ENCODE measurements at places on chromosomes 5 and 9. TPM values are rescaled to one million over a fixed set of nuclear protein-coding genes. Genes with fewer than 3 reads are reported as not detected.

MARCOL gene
- total RNA-seq, result not detected

GRCh38 chr5:67206461-67206860 lies 9.9 kb upstream of the CD180 start:
- no peak overlapping the region for H3K4me3 ChIP-seq
- no peaks in the 10 kb centered on the region for H3K36me3 ChIP-seq
- H3K27ac ChIP-seq, result peak overlapping the region; percentile 77
- H3K27me3 ChIP-seq, result no peaks in the 10 kb centered on the region

TLR4 gene
- 15.4 TPM for total RNA-seq

GRCh38 chr9:133102190-133103021 lies 18.6 kb downstream of the RALGDS start:
- no peak overlapping the region for H3K4me3 ChIP-seq
- H3K27me3 ChIP-seq, result no peaks in the 10 kb centered on the region
- H3K36me3 ChIP-seq, result peaks cover 91% of the 10 kb centered on the region
- no peak for DNase-seq

DNA sequence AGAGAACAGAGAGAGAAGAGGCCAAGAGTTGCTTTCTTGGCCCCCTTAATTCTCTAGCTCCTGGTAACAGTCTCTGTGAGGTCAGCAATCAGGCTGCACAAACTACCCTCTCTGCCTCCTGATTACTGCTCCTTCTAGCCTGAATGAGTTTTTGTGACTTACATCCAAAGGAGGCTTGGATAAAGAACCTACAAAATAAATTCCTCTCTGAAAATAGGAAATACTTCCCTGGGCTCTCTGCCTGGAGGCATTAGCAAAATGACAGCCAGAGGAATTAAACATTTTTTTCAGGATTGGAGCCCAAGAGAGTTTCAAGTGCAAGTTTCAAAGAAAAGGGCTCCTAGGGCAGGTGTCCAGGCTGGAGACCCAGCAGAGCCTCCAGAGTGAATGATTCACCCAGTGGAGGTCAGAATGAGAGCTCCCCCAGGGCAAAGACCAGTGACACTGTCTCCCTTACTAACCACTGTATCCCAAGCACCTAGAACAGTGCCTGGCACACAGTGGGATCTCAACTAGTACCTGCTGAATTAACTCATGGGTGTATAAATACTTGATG lies 162.5 kb downstream of the SPOCK1 start:
- DNase-seq, result no peak
- H3K27ac ChIP-seq, result no peak overlapping the region

DNA sequence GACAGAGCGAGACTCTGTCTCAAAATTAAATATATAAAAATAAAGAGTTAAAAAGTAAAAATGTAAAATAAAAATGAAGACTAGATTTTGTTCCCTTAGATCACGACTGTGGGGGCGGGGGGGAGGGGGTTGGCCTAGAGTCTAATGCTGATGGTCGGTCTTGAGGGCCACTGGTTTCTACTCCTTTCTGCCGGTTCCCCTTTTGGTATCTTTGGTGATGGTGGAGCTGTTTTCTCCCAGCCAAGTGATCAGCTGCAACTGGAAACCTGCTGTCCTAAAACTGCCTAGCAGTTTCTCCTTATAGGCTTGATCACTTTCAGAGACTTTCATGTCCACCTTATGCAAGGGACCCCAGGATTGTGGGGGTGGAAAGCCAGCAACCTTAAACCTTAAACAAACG lies 1.1 kb downstream of the SRD5A1 start:
- no peak for DNase-seq
- peak overlapping the region; percentile 87 for H3K4me3 ChIP-seq
- H3K36me3 ChIP-seq, result peaks cover 14% of the 10 kb centered on the region
- no peak overlapping the region for H3K27ac ChIP-seq
- no peaks in the 10 kb centered on the region for H3K27me3 ChIP-seq

DNA sequence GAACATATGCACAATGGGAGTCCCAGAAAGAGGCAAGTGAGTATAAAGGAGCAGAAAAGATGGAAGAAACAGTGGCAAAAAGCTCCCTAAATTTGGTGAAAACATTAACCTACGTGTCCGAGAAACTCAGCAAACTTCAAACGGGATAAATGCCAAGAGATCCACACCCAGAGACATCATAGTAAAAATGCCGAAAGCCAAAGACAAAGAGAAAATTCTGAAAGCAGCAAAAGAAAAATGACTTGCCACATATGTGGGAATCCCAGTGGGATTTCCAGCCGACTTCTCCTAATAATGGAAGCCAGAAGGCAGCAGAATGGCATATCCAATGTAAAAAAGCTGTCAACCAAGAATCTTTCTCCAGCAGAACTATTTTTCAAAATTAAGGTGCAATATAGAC lies 101.2 kb downstream of the ADAMTS2 start:
- no peak for DNase-seq
- H3K4me1 ChIP-seq, result no peaks in the 10 kb centered on the region
- no peaks in the 10 kb centered on the region for H3K27me3 ChIP-seq
- no peaks in the 10 kb centered on the region for H3K36me3 ChIP-seq

DNA sequence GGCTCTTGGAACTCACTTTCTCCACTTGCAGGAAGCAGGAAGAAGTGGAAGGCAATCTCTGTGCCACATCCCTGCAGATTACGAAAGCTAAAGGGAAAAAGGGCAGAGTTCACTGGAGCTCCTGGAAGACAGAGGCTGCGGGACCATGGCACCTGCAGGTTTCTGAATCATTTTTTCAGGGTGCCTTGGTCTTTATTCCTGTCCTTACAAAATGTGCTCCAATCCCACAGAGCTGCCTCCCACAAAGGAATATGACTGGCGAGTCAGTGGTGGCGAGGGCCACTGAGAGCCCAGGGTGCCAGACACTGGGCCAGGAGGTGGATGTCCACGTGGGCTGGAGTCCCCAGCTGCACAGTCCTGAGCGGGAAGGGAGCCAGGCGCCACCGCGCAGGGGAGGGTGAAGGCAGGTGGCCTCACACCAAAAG lies 183.0 kb downstream of the FANCC start:
- H3K27me3 ChIP-seq, result no peaks in the 10 kb centered on the region
- H3K4me1 ChIP-seq, result no peaks in the 10 kb centered on the region
- no peak overlapping the region for H3K4me3 ChIP-seq
- H3K27ac ChIP-seq, result no peak overlapping the region
- H3K36me3 ChIP-seq, result no peaks in the 10 kb centered on the region

LCN10 gene
- not detected for total RNA-seq

SYK gene
- total RNA-seq, result 104 TPM

GRCh38 chr5:39337252-39337915 lies 26.9 kb downstream of the C9 start:
- H3K27ac ChIP-seq, result no peak overlapping the region
- H3K4me3 ChIP-seq, result no peak overlapping the region
- H3K36me3 ChIP-seq, result no peaks in the 10 kb centered on the region

KLHL3 gene
- 11.2 TPM for total RNA-seq

- no peaks in the 10 kb centered on the region for H3K36me3 ChIP-seq
- no peak for DNase-seq
- H3K27ac ChIP-seq, result no peak overlapping the region
Measured at GRCh38 chr9:122168356-122168755, 8.6 kb downstream of the MORN5 start.

- H3K4me1 ChIP-seq, result peaks cover 8% of the 10 kb centered on the region
- no peak for DNase-seq
- no peak overlapping the region for H3K4me3 ChIP-seq
Measured at GRCh38 chr5:55597014-55597981, 62.5 kb upstream of the PLPP1 start.

IZUMO3 gene
- not detected for total RNA-seq

OR1Q1 gene
- total RNA-seq, result not detected

DNAI1 gene
- not detected for total RNA-seq

GRCh38 chr5:149762958-149763630 lies 33.0 kb downstream of the PPARGC1B start:
- no peaks in the 10 kb centered on the region for H3K4me1 ChIP-seq
- H3K36me3 ChIP-seq, result no peaks in the 10 kb centered on the region
- no peak overlapping the region for H3K27ac ChIP-seq
- DNase-seq, result no peak

DAB2 gene
- 53.8 TPM for total RNA-seq

PLCXD3 gene
- total RNA-seq, result not detected

GRCh38 chr9:19665146-19665863 lies 123.5 kb downstream of the SLC24A2 start:
- no peaks in the 10 kb centered on the region for H3K27me3 ChIP-seq
- no peak overlapping the region for H3K4me3 ChIP-seq
- H3K27ac ChIP-seq, result no peak overlapping the region
- no peaks in the 10 kb centered on the region for H3K36me3 ChIP-seq
- DNase-seq, result no peak
- H3K4me1 ChIP-seq, result no peaks in the 10 kb centered on the region

GRCh38 chr9:98552331-98552730 lies 156.4 kb downstream of the GABBR2 start:
- H3K4me3 ChIP-seq, result no peak overlapping the region
- no peak overlapping the region for H3K27ac ChIP-seq
- H3K4me1 ChIP-seq, result no peaks in the 10 kb centered on the region

GRCh38 chr9:109817146-109817845 lies 37.3 kb downstream of the PALM2AKAP2 start:
- H3K27me3 ChIP-seq, result no peaks in the 10 kb centered on the region
- H3K4me1 ChIP-seq, result no peaks in the 10 kb centered on the region
- no peak for DNase-seq
- H3K4me3 ChIP-seq, result no peak overlapping the region
- no peak overlapping the region for H3K27ac ChIP-seq
- no peaks in the 10 kb centered on the region for H3K36me3 ChIP-seq

DNA sequence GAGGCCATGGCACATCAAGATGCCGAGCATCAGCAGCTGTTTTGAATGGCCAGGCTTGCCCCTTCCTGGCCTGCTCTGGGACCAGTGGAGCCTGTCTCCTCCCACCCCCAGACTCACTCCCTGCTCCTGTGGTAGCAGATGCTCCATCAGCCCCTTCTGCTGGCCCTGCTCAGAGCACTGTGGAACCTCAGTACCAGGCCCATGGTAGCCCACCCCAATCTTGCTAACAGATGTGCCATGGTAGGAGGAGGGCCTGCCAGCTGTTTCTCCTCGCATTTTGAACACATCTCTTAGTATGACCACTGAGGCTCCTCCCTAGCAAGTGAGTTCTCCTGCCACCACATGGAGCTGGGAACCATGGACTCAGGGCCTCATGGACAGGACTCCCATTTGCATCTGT lies 29.5 kb downstream of the COL27A1 start:
- H3K27ac ChIP-seq, result no peak overlapping the region
- no peak for DNase-seq
- H3K4me3 ChIP-seq, result no peak overlapping the region

DNA sequence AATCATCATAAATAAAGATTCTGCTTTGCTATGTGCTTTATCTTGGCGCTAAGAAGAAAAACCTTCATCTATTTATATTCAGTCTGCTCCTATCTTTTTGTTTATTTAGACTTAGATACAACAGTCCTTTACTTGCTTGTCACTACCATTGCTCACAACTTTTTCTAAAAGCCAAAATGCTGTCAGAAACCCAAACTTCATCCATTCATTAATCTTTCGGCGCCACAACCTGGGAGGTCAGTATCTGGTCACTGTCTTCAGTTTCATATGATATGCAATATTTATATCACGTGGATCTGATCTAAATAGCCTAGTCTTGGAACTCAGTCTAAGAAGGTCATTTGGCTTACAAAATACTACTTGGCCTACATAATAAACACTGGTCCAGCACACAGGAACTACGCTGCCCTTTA lies 159.3 kb upstream of the TARS1 start:
- no peaks in the 10 kb centered on the region for H3K36me3 ChIP-seq
- no peaks in the 10 kb centered on the region for H3K27me3 ChIP-seq
- no peaks in the 10 kb centered on the region for H3K4me1 ChIP-seq
- no peak for DNase-seq
- no peak overlapping the region for H3K4me3 ChIP-seq
- H3K27ac ChIP-seq, result no peak overlapping the region

- H3K27me3 ChIP-seq, result no peaks in the 10 kb centered on the region
- no peaks in the 10 kb centered on the region for H3K4me1 ChIP-seq
- no peak overlapping the region for H3K4me3 ChIP-seq
- no peak for DNase-seq
Measured at GRCh38 chr9:3299872-3300271, 225.9 kb downstream of the RFX3 start.

Measured in natural killer cell (primary cell).